ENCODE measurements at places on chromosomes 7 and 10. TPM values are rescaled to one million over a fixed set of nuclear protein-coding genes. Genes with fewer than 3 reads are reported as not detected.

DNA sequence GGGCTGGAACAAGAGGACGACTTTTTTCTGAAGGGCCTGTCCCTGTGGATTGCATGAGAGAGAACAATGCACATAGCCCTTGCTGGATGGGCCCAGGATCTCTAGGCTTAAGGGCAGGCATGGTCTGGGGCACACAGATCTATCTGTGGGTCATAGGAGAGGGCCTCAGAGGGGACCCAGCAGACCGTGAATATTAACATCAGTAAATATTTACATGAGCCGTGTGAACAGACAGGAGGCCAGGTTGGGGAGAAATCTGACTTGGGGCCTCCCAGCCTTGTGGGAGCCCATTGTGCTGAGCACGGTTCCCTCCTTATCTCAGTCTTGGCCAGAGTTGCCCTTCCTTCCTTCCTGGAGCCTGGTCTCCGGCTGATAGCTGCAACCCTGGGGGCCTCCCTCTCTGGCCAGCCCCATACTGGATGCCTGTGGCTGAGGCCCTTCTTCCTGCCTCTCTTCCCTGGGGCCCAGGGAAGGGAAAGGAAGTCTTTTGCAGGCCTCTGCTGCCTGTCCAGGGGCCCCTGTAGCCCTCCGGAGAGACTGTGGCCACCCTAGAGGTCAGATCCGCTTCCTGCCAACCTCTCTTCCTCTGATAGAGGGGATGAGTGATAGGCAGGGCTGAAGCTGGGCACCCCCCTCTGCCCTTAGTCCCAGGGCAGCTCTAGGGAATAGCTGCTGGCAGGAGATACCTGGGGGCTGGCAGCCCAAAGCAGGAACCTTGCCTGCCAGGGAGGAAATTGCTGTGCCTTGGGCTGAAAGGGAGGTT is 44.5 kb upstream of the TRIM8 start:
- H3K4me3 ChIP-seq: no peak overlapping the region
- peak overlapping the region; percentile 45 for H3K27ac ChIP-seq
- H3K27me3 ChIP-seq: no peaks in the 10 kb centered on the region
- peaks cover 2% of the 10 kb centered on the region for H3K4me1 ChIP-seq
- peak; percentile 30 for DNase-seq
- peaks cover 36% of the 10 kb centered on the region for H3K36me3 ChIP-seq

GRCh38 chr10:109030581-109031210 is 892.6 kb downstream of the XPNPEP1 start:
- H3K36me3 ChIP-seq: no peaks in the 10 kb centered on the region
- no peaks in the 10 kb centered on the region for H3K4me1 ChIP-seq
- H3K4me3 ChIP-seq: no peak overlapping the region
- H3K27ac ChIP-seq: no peak overlapping the region
- H3K27me3 ChIP-seq: no peaks in the 10 kb centered on the region

ACTA2 gene
- not detected for total RNA-seq

DNA sequence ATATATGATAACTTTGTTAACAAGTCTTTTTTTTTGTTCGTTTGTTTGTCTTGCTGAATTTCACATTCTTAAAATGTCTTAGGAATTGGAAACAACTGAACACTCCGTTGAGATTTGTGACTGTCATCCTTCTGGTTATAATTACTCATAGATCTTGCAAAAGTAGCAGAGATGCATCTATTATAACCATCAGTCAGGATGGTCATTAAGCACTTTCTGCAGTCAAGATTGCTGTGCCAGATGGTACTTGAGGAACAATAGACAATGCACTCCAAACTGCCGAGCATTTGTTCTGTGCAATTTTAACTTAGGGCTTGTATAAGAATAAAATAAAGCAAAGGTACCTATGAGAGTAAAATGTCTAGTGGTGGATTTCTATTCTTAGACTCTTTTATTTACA is 710.1 kb upstream of the KCND2 start:
- no peaks in the 10 kb centered on the region for H3K4me1 ChIP-seq
- no peaks in the 10 kb centered on the region for H3K36me3 ChIP-seq
- no peak overlapping the region for H3K27ac ChIP-seq
- DNase-seq: no peak
- no peaks in the 10 kb centered on the region for H3K27me3 ChIP-seq
- H3K4me3 ChIP-seq: no peak overlapping the region

DNA sequence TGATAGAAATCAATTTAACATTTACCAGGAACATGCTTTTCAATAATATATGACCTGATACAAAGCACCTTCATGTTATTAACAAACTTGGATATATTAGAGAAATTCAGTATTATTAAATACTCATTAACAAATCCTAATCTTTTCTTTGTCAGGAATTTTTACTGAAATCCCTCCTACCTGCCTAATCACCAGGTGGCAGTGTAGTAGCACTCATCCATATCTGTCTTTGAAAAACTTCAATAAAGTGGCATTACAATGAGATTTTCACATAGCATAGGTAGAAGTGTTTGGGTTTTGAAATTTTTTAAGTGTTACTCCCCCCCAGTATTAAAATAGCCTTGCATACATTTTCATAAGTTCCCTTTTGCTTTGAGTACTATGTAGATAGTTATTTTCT is 1246.6 kb upstream of the LRRN3 start:
- H3K4me1 ChIP-seq: no peaks in the 10 kb centered on the region
- no peaks in the 10 kb centered on the region for H3K36me3 ChIP-seq
- DNase-seq: no peak
- no peaks in the 10 kb centered on the region for H3K27me3 ChIP-seq
- H3K27ac ChIP-seq: no peak overlapping the region

- no peak overlapping the region for H3K27ac ChIP-seq
- no peak overlapping the region for H3K4me3 ChIP-seq
- no peaks in the 10 kb centered on the region for H3K27me3 ChIP-seq
- no peaks in the 10 kb centered on the region for H3K4me1 ChIP-seq
- H3K36me3 ChIP-seq: no peaks in the 10 kb centered on the region
Measured at GRCh38 chr7:155916926-155917655, 104.8 kb upstream of the SHH start.

DNA sequence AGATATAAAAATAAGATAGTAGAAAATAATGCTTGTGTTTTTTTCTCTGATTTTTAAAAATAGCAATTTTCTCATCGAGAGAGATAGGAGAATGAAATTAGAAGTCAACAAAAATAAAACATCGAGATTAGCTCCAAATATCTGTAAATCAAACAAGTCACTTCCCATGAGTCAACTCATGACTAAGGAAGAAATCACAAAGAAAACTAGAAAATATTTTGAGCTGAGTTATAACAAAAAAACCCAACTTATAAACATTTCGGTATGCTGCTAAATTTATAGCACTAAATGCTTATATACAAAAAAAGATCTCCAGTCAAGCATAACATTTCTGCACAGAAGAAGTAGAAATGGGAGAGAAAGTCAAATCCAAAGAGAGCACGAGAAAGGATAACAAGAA is 140.1 kb downstream of the ITGA8 start:
- no peak overlapping the region for H3K27ac ChIP-seq
- no peaks in the 10 kb centered on the region for H3K36me3 ChIP-seq
- H3K4me3 ChIP-seq: no peak overlapping the region
- no peak for DNase-seq
- no peaks in the 10 kb centered on the region for H3K27me3 ChIP-seq

GRCh38 chr7:137574812-137575211 is 231.3 kb upstream of the PTN start:
- no peaks in the 10 kb centered on the region for H3K4me1 ChIP-seq
- no peaks in the 10 kb centered on the region for H3K27me3 ChIP-seq
- no peak for DNase-seq
- H3K27ac ChIP-seq: no peak overlapping the region
- H3K36me3 ChIP-seq: no peaks in the 10 kb centered on the region

DNA sequence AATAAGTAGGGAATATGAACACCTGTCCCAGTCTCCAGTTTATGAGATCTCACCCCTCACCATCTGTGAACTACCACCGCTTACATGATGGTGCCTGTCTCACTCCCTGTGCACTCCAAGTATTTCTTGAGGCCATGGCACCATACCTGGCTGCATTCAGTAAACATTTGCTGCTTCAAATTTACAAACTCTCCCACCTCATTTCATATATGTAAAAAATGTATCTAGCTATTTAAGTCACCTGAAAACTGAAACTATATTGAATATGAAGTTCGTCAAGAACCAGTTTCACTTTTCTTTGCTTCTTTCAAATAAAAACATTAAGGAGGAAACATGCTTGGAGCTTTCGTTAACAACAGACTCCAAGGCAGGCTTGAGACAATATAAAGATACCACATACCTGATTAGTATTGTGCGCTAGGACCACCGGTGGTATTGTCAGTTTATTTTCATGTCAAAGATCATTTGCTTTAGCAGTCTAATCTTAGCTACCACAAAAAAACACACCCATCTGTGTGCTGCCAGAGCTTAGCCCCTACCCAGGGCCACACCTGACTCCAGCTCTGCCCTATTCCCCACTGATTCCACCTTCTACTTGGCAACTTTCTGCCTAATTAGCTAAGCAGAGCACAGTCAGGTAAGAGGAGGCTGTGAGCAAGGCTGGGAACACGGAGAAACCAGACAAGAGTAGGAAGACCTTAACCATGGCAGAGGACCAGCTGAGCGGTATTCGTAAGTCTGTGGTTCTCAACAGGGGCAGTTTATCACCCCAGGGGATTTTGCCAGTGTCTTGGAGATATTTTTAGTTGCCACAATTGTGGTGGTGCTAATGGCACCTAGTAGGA is 92.0 kb downstream of the ZFAND4 start:
- no peak overlapping the region for H3K4me3 ChIP-seq
- H3K4me1 ChIP-seq: no peaks in the 10 kb centered on the region
- no peaks in the 10 kb centered on the region for H3K36me3 ChIP-seq

NUTM2B gene
- not detected for total RNA-seq

DNA sequence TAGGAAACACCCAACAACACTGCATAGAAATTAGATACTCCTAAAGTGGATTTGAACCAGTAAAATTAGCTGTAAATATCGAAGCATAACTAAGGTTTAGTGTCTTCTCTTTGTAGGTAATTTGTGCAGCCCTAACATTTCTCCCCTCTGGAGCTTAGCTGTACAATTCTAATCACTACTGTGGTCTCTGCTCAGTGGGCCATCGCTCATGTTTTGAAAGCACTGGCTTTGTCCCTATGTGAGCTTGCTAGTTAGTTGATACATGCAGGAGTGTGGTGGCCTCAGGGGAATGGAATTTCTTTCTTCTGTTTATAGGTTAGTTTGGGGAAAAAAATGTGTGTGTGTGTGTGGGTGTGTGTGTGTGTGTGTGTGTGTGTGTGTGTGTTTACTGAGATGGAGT is 373.1 kb downstream of the DPP6 start:
- H3K27ac ChIP-seq: no peak overlapping the region
- no peaks in the 10 kb centered on the region for H3K36me3 ChIP-seq
- H3K4me3 ChIP-seq: no peak overlapping the region
- H3K27me3 ChIP-seq: no peaks in the 10 kb centered on the region

GRCh38 chr10:92291921-92292845 is 1.2 kb downstream of the MARCHF5 start:
- no peaks in the 10 kb centered on the region for H3K4me1 ChIP-seq
- peaks cover 9% of the 10 kb centered on the region for H3K36me3 ChIP-seq
- H3K27ac ChIP-seq: no peak overlapping the region
- peak overlapping the region; percentile 94 for H3K4me3 ChIP-seq
- peak; percentile 64 for DNase-seq
- H3K27me3 ChIP-seq: no peaks in the 10 kb centered on the region

PODXL gene
- total RNA-seq: 444 TPM

CFTR gene
- 0.47 TPM for total RNA-seq

GRCh38 chr7:41880107-41880506 is 177.2 kb upstream of the INHBA start:
- DNase-seq: no peak
- H3K36me3 ChIP-seq: no peaks in the 10 kb centered on the region
- H3K4me3 ChIP-seq: no peak overlapping the region
- no peak overlapping the region for H3K27ac ChIP-seq
- H3K27me3 ChIP-seq: no peaks in the 10 kb centered on the region

- no peak for DNase-seq
- no peak overlapping the region for H3K4me3 ChIP-seq
- H3K27me3 ChIP-seq: no peaks in the 10 kb centered on the region
- H3K27ac ChIP-seq: no peak overlapping the region
- no peaks in the 10 kb centered on the region for H3K4me1 ChIP-seq
- no peaks in the 10 kb centered on the region for H3K36me3 ChIP-seq
Measured at GRCh38 chr10:24701447-24701846, 22.2 kb downstream of the ARHGAP21 start.

FXYD4 gene
- total RNA-seq: not detected

DNA sequence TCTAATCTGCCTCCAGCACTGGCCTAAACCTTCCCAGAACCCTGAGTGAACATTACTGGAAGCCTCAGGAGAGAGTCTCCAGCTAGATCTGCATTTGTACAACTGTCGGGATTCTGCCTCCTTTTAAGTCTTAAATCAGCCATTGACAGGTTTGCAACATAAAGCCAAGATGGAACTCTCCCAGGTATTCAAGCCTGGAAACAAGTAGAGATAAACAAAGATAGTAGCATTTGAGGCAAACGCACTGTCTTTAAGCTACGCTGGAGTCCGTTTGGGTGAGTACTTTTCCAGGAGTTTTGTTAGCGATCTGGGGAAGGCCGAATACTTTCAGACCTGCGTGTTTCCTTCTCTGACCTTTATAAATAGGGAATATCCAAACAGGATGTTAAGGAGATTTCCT is 317.2 kb upstream of the FZD8 start:
- no peak for DNase-seq
- no peaks in the 10 kb centered on the region for H3K27me3 ChIP-seq
- H3K36me3 ChIP-seq: no peaks in the 10 kb centered on the region
- no peak overlapping the region for H3K4me3 ChIP-seq
- no peak overlapping the region for H3K27ac ChIP-seq
- H3K4me1 ChIP-seq: no peaks in the 10 kb centered on the region

FGL2 gene
- not detected for total RNA-seq

DNA sequence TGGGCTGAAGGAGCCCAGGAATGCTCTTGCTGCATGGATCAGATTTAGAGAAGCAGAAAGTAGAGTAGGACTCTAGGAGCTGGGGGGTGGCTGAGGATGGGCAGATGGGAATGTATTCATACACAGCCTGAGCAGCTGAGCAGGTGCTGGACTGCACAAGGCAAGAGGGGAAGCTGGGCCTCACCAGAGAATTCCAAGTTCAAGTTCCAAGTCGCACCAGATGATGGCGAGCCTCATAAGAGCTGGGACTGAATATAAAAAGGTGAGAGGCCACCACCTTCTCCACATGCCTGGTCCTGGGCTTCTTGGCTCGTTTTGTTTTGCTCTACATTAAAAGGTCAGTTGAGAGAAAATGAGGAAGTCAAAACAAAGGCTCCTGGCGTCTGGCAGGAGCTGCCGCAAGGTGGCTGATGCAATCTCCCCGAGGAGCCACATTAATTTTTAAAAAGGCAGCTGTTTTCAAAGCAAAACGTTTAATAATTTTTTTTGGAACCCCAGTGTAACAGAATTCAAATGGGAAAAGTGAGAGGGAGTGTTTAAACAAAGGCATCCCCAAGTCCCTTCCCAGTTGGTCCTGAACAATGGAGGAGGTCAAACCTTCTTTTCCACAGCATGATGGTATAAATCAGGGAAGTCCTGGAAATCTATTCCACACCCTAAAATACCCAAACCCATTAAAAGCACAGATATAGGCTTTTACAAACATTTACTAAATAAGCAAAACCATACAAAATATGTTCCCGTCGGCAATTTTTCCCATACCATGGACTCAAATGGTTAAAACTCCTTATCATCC is 9.5 kb downstream of the CYREN start:
- no peak overlapping the region for H3K4me3 ChIP-seq
- no peak for DNase-seq
- peaks cover 21% of the 10 kb centered on the region for H3K36me3 ChIP-seq
- H3K27me3 ChIP-seq: no peaks in the 10 kb centered on the region
- H3K4me1 ChIP-seq: peaks cover 4% of the 10 kb centered on the region

Measured in endodermal cell (in vitro differentiated cells).